ENCODE measurements at places on chromosomes 7 and 10.

DNA sequence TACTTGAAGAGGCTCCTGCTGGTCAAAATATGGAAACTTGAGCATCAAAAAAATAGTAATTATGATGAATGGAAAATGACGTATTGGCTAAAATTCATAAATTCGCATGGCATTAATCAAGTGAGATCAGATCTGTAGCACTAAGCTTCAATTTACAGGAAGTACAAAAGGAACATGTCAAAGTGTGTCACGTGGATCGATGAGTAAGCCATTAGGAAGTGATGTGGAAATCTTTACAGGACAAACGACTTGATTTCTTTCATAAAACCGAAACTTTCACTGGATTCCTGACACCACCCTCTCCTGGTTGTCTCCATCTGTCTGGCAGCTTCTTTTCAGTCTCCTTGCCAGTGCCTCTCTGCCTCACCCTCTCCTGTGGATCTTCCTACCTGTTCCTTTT lies 25.8 kb downstream of the AKR1C8 start:
- no peak for DNase-seq
- H3K27ac ChIP-seq, result no peak overlapping the region

GRCh38 chr7:77580762-77581350 lies 43.8 kb downstream of the PTPN12 start:
- no peak for DNase-seq
- H3K4me3 ChIP-seq, result no peak overlapping the region
- H3K27ac ChIP-seq, result no peak overlapping the region
- H3K36me3 ChIP-seq, result peaks cover 2% of the 10 kb centered on the region
- H3K4me1 ChIP-seq, result peaks cover 2% of the 10 kb centered on the region
- H3K27me3 ChIP-seq, result no peaks in the 10 kb centered on the region

- H3K27me3 ChIP-seq, result no peaks in the 10 kb centered on the region
- H3K27ac ChIP-seq, result no peak overlapping the region
- no peaks in the 10 kb centered on the region for H3K36me3 ChIP-seq
- peaks cover 10% of the 10 kb centered on the region for H3K4me1 ChIP-seq
These were observed 10.6 kb downstream of the RPA3 start for GRCh38 chr7:7707806-7708205.

- no peaks in the 10 kb centered on the region for H3K27me3 ChIP-seq
- H3K4me3 ChIP-seq, result no peak overlapping the region
- no peak for DNase-seq
- peaks cover 3% of the 10 kb centered on the region for H3K4me1 ChIP-seq
- H3K36me3 ChIP-seq, result no peaks in the 10 kb centered on the region
These were observed 277.4 kb downstream of the PARD3 start for GRCh38 chr10:34537629-34538231.

- H3K27ac ChIP-seq, result no peak overlapping the region
- no peak overlapping the region for H3K4me3 ChIP-seq
- DNase-seq, result no peak
- no peaks in the 10 kb centered on the region for H3K36me3 ChIP-seq
These were observed 150.1 kb upstream of the NPS start for GRCh38 chr10:127398971-127399365.

GRCh38 chr10:61140765-61141392 lies 196.9 kb upstream of the RHOBTB1 start:
- H3K36me3 ChIP-seq, result no peaks in the 10 kb centered on the region
- no peak overlapping the region for H3K27ac ChIP-seq
- no peak for DNase-seq
- H3K4me3 ChIP-seq, result no peak overlapping the region

DNA sequence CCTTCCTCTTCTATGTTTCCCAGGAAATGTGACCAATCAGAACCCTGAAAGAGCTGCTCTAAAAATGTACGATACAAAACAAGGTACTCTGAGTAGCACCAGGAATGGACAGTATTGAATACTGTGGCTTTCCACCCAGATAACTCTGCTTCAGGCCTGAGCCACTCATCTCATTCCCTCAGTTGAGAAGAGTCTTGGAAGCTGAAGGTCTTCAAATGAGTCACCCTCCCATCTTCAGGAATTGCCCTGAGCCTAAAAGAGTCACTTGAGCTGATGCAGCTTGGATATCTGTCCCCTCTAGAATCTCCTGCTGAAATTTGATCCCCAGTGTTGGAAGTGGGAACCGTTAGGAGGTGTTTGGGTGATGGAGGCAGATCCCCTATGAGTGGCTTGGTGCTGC lies 210.4 kb downstream of the DGKI start:
- H3K27ac ChIP-seq, result no peak overlapping the region
- H3K36me3 ChIP-seq, result no peaks in the 10 kb centered on the region
- DNase-seq, result no peak

- H3K36me3 ChIP-seq, result no peaks in the 10 kb centered on the region
- H3K27me3 ChIP-seq, result no peaks in the 10 kb centered on the region
- no peak overlapping the region for H3K4me3 ChIP-seq
- no peaks in the 10 kb centered on the region for H3K4me1 ChIP-seq
- DNase-seq, result no peak
- H3K27ac ChIP-seq, result no peak overlapping the region
These were observed 126.2 kb downstream of the ANLN start for GRCh38 chr7:36515847-36516246.

- no peak overlapping the region for H3K4me3 ChIP-seq
- no peaks in the 10 kb centered on the region for H3K36me3 ChIP-seq
- DNase-seq, result no peak
- H3K27me3 ChIP-seq, result no peaks in the 10 kb centered on the region
- no peak overlapping the region for H3K27ac ChIP-seq
- H3K4me1 ChIP-seq, result no peaks in the 10 kb centered on the region
These were observed 4.5 kb upstream of the LRMDA start for GRCh38 chr10:75426880-75427279.

- no peaks in the 10 kb centered on the region for H3K4me1 ChIP-seq
- H3K4me3 ChIP-seq, result no peak overlapping the region
These were observed 549.1 kb downstream of the XPNPEP1 start for GRCh38 chr10:109374215-109374614.

DNA sequence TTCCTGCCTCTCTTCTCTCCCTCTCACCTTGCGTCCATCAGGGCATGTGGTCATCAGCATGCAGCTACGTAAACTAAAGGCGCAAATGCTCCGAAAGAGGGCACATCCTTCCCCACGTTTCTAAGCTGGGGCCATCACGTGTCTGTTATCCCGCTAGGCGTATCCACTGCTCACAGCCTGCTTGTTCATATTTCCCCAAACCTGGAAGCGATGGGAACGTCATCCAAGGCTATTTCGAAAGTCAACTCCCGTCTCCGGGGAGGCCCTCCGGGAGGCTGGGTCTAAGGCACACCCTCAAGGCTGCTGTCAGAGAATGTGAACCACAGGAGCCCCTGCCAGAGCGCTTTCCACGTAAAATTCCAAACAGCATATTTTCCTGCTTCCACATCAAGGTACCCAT lies 199.2 kb downstream of the DIP2C start:
- H3K36me3 ChIP-seq, result no peaks in the 10 kb centered on the region
- H3K4me1 ChIP-seq, result peaks cover 5% of the 10 kb centered on the region
- no peak overlapping the region for H3K4me3 ChIP-seq
- peak overlapping the region; percentile 68 for H3K27ac ChIP-seq
- no peaks in the 10 kb centered on the region for H3K27me3 ChIP-seq

DNA sequence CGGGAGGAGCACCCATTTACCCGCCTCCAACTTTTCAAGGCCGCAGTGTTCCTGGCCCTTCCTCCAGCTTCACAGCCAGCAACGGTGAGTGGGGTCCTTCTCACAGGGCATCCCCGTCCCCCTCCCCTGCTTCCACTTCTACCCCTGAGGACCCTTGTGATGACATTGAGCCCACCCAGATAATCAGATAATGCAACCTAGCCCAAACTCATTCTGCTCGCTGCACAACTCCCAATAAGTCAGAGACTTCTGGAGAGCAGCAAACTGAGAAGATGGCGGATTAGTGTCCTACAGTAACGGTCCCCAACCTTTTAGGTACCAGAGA lies 74.5 kb downstream of the OAT start:
- no peaks in the 10 kb centered on the region for H3K27me3 ChIP-seq
- no peak overlapping the region for H3K4me3 ChIP-seq
- peaks cover 11% of the 10 kb centered on the region for H3K4me1 ChIP-seq

GRCh38 chr10:88507826-88508453 lies 75.2 kb downstream of the RNLS start:
- H3K27me3 ChIP-seq, result no peaks in the 10 kb centered on the region
- H3K4me3 ChIP-seq, result no peak overlapping the region
- no peak for DNase-seq
- H3K4me1 ChIP-seq, result no peaks in the 10 kb centered on the region
- H3K36me3 ChIP-seq, result no peaks in the 10 kb centered on the region
- H3K27ac ChIP-seq, result no peak overlapping the region

GRCh38 chr7:92698237-92698841 lies 108.1 kb upstream of the FAM133B start:
- no peaks in the 10 kb centered on the region for H3K36me3 ChIP-seq
- H3K27ac ChIP-seq, result peak overlapping the region; percentile 62
- DNase-seq, result no peak
- no peaks in the 10 kb centered on the region for H3K4me1 ChIP-seq
- no peaks in the 10 kb centered on the region for H3K27me3 ChIP-seq
- peak overlapping the region; percentile 18 for H3K4me3 ChIP-seq

DNA sequence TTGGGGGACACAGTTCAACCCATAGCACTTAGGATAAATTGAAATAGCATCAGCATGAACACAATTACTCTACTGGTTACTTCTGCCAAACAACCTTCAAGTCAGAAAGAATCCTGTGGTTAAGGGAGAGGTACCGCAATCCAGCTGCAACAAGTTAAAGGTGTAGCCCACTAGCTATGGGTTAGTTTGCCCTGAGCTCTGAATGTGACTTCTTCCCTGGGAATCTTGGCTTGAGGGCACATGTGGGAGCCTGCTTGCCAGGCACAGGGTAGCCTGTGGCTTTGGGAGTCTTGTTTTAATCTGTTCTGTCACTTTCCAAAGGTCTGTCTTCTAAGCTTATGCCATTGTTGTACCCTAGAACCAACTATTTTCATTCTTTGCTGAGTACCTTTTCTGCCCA lies 8.9 kb upstream of the SGPL1 start:
- H3K4me1 ChIP-seq, result no peaks in the 10 kb centered on the region
- no peak for DNase-seq
- H3K27me3 ChIP-seq, result no peaks in the 10 kb centered on the region
- no peak overlapping the region for H3K27ac ChIP-seq

- no peak overlapping the region for H3K4me3 ChIP-seq
- H3K27ac ChIP-seq, result no peak overlapping the region
- H3K27me3 ChIP-seq, result no peaks in the 10 kb centered on the region
- H3K4me1 ChIP-seq, result peaks cover 3% of the 10 kb centered on the region
These were observed 10.3 kb upstream of the LRRC27 start for GRCh38 chr10:132321726-132322125.
